ENCODE measurements at places on chromosomes 3 and 15. TPM values are rescaled to one million over a fixed set of nuclear protein-coding genes. Genes with fewer than 3 reads are reported as not detected.

CACNA2D2 gene
- total RNA-seq = 0.53 TPM

LRRC31 gene
- not detected for total RNA-seq

CCR1 gene
- not detected for total RNA-seq

CX3CR1 gene
- total RNA-seq = 0.06 TPM

STAB1 gene
- 0.07 TPM for total RNA-seq

SEMA5B gene
- 0.31 TPM for total RNA-seq

IVD gene
- 11.7 TPM for total RNA-seq

CCR9 gene
- not detected for total RNA-seq

PSMD6 gene
- 75.6 TPM for total RNA-seq

IGSF10 gene
- total RNA-seq = 0.32 TPM

ZNF501 gene
- not detected for total RNA-seq

CRYGS gene
- 0.40 TPM for total RNA-seq

CADM2 gene
- total RNA-seq = 0.05 TPM

PP2D1 gene
- total RNA-seq = not detected

CCR3 gene
- total RNA-seq = not detected

NPAP1 gene
- total RNA-seq = not detected

WDR93 gene
- 0.21 TPM for total RNA-seq

IL5RA gene
- total RNA-seq = not detected

SLC38A3 gene
- total RNA-seq = 0.15 TPM

CCDC54 gene
- not detected for total RNA-seq

CPLX3 gene
- total RNA-seq = not detected

CSPG5 gene
- total RNA-seq = 0.89 TPM

LMAN1L gene
- not detected for total RNA-seq

CD86 gene
- not detected for total RNA-seq

TTLL13 gene
- total RNA-seq = 0.57 TPM

SLC15A2 gene
- 0.12 TPM for total RNA-seq

PLSCR4 gene
- 9.8 TPM for total RNA-seq

WNT7A gene
- 0.06 TPM for total RNA-seq

LHFPL4 gene
- total RNA-seq = 0.07 TPM

DNASE1L3 gene
- 0.08 TPM for total RNA-seq

DNAJC13 gene
- 13.0 TPM for total RNA-seq

MINAR1 gene
- 0.49 TPM for total RNA-seq

SH2D7 gene
- total RNA-seq = not detected

PAQR9 gene
- 1.8 TPM for total RNA-seq

ZFAND6 gene
- total RNA-seq = 92.4 TPM

CMC1 gene
- 37.9 TPM for total RNA-seq

KCNAB1 gene
- total RNA-seq = not detected

NEO1 gene
- total RNA-seq = 31.9 TPM

EPHA6 gene
- 0.12 TPM for total RNA-seq

ADCY5 gene
- 0.88 TPM for total RNA-seq

RTP4 gene
- total RNA-seq = not detected

FBN1 gene
- 5.5 TPM for total RNA-seq

Measured in A549 treated with AZD2906 at 1 μM for 4 hours (cell line).